ENCODE measurements at places on chromosomes 12 and 14.

DNA sequence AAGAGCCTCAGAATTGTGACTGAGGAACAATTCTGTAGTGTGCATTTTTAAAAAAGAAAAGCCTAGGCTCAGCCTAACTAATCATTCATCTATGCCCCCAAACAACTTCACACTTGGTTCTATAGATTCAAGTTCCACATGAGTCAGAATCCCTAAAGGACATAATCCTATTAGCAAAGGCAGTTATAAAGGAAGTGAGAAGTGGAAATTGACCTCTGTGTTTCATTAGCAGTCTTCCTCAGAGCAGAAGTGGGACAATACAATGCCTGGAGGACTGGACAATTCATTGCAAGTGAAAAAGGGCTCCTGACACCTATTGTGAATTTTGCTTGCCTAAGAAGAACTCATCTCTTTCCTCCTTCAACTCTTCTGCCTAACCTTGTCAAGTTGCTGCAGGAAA lies 222.3 kb downstream of the PTPRO start:
- no peak for DNase-seq

DNA sequence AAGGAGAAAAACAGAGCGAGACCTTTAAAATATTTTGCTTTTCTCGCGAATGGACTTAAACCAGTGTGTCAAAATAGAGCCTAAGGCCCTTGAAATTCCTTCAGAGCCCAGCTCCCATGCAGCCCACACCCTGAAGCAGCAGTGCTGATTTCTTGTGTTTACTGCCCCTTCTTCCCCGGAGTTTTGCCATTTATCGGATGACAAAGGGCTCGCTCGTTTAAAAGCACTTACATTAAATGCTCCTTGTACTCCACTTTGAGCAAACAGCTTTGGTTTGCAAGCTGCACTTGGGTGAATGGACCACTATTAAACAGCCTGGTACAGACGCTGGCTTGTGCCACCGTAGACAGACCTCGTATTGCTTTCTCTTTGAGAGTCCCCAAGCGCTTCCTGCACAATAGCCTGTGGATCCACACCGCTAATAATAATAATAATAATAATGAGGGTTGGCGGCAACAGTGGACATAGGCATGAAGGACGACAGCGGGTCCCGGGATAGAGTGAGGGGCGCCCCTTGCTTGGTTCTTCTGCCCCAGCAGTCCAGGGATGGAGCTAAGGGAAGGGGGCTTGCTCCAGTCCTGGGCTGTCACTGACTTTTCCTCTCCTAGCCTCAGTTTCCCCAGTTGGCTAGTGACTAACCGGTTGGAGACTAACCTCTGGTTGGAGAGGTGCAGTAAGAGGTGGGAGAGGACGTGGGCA lies 6.6 kb downstream of the DLK1 start:
- no peak for DNase-seq

DNA sequence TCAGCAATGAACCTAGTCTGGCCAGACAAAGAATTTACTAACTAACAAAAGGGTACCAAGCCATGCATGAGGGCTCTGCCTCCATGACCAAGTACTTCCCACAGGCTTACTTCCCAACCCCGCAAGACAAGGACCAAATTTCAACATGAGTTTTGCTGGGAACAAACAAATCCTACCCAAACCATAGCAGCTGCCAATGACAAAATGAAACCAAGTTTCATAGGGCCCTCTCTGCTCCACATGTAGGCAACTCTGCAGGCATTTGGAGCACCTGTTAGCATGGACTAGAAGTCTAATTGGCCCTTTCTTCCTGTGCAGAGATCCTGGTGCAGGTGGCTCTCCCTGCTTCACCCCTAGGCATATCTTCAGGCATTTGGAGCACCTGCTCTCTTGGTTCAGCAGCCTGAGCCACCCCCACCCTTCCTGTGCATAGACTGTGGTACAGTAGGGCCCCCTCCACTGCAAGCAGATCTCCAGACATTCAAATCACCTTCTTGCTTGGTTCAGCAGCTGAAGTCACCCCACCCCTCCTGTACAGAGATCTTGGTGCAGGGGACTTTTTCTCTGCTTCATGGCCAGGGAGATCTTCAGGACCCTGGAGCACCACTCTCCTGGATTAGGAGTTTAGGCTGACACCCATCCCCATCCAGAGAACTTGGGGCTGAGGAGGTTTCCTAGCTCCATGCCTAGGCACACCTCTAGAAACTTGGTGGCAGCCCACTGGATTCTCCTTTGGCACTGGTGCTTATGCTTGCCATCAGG lies 308.7 kb downstream of the RPAP3 start:
- no peak for DNase-seq

GRCh38 chr12:9625019-9625418 lies 17.3 kb upstream of the KLRB1 start:
- no peak for DNase-seq

DNA sequence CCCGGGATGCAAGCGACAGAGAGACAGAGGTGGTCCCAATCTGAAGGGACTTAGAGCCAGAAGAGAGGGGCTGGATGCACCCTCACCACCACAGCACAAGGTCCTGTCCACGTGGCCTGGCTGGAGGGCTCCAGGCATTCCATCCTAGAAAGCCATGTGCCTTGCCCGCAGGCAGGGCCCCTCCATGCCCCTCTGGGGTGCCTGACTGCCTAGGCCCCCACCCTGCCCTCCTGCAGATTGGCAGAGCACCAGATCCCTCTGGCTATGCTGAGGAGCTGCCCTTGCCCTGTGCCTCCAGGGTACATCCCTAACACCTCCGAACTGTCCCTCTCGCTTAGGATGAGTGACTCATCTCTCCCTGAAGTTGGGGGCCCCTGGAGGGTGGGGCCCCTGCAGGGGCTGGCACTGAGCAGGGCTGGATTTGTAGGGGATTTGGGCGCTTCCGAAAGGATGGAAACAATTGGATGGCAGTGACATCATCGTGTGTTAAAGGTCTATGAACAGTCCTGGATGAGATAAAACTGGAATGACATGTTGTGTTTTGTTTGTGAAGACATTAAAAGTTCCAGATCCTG lies 50.9 kb downstream of the CHGA start:
- DNase-seq, result peak; percentile 90

GRCh38 chr14:70130482-70130881 lies 58.3 kb downstream of the SLC8A3 start:
- no peak for DNase-seq

GRCh38 chr12:91249054-91249453 lies 66.4 kb upstream of the DCN start:
- DNase-seq, result no peak

DNA sequence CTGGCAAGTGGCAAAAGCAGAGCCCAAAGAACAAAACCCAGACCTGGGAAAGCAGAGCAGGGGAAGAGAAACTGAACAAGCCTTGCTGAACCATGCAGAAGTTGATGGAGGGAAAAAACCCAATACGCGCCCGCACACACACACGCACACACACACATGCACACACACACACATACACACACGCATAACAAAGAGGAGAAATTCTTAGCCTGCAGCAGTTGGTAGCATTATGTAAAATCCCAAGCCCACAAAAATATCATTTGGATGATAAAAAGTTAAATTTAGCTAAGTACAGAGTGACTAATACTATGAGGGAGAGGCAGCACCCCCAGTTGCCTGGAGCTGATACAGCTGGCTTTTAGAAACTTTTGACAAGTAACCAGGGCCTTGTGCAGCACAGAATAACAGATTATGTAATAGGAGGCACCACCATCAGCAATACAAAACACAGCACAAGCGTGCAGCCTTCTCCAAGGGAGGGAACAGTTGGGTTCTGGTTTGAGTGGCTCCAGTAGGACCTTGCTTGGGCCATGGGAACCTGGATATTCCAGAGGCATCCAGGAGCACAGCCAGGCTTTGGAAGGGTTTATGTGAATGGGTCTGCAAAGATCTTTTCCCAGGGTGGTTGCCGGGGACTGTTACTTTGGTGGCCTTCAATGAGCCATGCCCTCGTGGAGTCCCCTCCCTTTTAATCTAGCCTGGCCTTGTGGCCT lies 35.3 kb downstream of the PITPNM2 start:
- DNase-seq, result peak; percentile 79

DNA sequence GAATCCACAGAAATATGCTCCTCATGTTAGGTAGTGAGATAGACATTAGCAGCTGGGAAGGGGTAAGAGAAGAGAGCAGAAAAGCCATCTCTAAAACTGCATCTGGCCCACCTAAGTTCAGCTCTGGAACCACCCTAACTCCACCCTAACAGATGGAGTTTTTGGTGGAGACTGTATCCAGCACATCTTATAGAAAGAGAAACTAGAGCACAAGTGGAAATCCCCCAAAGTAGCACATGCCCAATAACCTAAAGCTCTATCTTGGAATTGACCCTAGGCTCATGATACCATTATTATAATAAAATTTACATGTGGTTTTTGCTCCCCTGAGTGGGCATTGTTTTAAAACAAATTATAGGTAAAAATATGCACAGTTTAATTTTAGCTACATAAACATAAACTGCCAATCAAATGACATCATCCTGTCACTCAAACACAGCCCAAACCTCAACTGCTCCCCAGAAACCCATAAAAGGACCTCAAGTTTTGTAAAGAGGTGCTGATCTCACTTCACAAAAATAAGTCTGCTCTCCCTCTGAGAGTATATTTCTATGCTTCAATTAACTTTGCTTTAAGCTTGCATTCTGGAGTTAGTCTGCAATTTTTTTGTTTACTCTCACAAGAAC lies 206.4 kb downstream of the PIK3C2G start:
- DNase-seq, result no peak

DNA sequence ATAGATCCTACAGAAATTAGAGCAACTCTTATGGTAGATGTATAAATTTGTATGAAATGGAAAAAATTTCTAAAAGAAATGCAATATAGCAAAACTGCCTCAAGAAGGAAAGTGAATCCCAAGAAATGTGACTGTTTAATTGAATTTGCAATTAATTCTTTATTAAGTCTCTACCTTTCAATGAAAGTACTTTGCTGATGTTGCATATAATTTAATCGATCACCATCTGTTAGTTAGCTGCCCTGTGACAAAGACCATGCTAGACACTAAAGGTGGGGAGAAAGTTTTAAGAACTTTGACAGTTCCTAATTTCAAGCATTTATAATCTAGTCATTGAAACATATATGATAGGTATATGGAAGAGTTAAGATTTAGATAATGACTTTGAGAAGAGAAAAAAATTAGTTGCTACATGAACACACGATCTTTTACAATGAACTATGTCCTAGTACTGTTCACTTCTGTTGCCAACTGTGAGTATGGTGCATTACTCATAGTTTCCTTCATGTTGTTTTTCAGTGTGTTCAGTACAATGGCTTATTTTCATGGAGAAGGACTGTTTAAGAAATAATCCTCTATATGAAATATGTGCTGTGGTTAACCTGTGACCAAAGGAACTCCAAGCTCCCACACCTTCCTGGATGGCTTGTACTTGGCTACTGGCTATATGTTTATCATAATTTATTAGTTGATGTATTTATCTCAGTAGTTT lies 128.4 kb downstream of the METTL25 start:
- peak; percentile 38 for DNase-seq
